Activated naive CD4-positive, alpha-beta T cell treated with anti-CD3 and anti-CD28 coated beads, Interleukin-2, amount 50 U/mL, for 16 hours (primary cell): ENCODE measurements at places on chromosomes 16 and 17.
A peak's percentile ranks its signal among the peaks of the same experiment; 100 is the strongest.

GRCh38 chr17:42744806-42745617 lies at the start of gene EZH1:
Gene EZH1, minus strand, starts transcription at chr17:42745040. Its CDS starts 16,099 bp downstream, at chr17:42728941.
- peak; percentile 89 for DNase-seq

DNA sequence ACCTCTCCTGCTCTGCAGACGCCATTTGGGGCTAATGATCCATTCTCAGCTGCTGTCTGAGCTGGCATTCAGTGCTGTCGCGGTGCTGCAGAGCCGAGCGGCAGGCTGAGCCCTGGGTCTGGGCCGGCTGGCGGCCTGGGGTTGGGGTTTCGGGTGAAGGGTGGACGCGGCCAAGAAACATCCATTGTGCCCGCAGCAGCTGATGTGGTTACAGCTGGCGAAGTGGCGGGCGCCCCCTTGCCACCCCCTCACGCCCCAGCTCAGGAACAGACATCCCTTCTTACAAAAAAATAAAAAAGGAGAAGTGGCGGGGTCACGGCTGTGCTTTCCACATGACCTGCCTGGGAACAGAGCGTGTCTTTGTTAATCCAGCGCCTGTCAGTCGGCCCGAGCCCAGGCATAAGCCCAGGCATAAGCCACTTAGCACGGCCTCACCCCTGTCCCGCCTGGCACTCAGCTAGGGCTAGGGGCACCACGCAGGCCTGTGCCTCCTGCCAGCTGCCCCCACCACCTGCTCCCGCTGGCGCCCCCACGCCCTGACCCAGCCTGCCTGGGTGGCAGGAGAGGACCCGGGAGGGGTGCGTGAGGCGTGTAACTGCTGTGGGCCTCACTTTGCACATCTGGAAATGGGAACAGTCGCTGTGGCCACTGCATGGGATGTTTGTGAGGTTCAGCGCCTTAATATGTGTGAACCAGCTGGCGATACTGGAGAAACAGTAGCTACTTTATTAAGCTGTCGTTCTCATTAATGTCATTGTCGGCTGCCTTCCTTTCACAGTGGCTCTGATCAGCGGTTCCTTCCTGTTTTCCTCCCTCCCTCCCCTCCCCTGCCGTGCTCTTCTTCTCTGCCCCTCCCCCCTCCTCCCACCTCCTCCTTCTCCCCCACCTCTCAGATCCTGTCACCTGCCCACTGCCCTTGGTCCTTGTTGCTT lies 197.7 kb upstream of the CIBAR2 start:
- peak; percentile 23 for DNase-seq

- DNase-seq, result no peak
These were observed 214.3 kb upstream of the CDH11 start for GRCh38 chr16:65336160-65336559.

DNA sequence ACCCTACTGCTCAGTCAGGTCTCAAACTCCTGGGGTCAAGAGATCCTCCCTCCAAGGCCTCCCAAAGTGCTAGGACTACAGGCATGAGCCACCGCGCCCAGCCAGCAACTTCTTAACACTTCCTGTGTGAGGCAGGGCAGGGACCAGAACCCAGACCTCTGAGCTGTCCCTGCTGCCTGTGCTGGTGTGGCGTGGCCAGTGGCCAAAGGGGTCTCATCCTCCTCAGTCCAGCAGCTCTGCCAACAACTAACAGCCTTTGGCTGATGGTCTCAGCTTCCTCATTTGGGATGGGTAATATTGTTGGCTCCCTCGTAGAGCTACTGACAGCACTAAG lies 1.4 kb upstream of the LLGL1 start:
- no peak for DNase-seq

- DNase-seq, result no peak
These were observed 50.1 kb upstream of the ATP2A3 start for GRCh38 chr17:4014148-4014927.
